NCI-H1436 treated with DMSO at 0.1 percent for 48 hours (cell line): ENCODE measurements at places on chromosomes 16 and 17.

- no peak for DNase-seq
These were observed 251.7 kb upstream of the SALL1 start for GRCh38 chr16:51402785-51403184.

GRCh38 chr17:39863918-39864746 lies at the start of gene IKZF3:
IKZF3 (minus strand) TSS chr17:39864312; CDS start chr17:39864126, 186 bp downstream.
- no peak for DNase-seq

DNA sequence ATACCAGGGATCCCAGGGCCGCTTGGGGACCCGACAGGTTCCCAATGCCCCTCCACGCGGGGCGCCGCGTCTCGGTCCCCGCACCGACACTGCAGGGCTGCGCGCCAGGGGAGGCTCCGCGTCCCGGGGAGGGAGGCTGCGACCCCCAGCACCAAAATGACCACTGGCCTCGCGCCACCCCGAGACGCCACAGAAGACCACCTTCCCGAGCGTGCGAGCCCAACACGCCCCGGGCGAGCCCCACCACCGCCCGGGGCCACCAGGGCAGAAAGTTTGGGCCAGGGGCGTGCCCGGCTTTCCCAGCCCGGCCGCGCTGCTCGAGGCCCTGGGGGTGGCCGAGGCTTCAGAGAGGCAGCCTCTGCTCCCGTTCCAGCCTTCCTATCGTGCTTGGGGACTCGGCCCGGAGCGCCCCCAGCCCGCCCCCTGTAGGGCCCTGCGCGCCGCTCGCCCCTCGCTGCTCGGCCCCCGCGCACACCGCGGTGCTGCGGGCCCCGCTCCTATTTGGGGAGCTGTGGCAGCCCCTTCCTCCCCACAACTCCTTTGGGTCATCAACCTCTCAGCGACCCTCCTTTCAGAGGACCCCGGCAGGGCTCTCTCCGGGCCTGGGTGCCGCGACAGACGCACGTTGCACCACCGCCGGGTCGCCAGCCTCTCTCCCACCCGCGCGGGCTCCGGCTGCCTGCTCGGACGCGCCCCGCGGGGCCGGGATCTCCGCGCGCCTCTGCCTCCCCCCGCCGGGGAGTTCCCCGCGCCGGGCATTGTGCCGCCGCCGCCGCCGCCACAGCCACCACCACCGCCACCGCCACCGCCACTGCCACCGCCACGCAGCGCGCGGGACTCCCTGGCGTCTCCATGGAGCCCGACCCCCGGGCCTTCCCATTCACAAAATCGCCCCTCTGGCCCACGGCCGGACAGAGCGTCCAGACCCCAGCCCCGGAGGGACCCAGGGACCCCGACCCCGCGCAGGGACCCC lies 892 bp downstream of the RBFOX3 start:
- no peak for DNase-seq

DNA sequence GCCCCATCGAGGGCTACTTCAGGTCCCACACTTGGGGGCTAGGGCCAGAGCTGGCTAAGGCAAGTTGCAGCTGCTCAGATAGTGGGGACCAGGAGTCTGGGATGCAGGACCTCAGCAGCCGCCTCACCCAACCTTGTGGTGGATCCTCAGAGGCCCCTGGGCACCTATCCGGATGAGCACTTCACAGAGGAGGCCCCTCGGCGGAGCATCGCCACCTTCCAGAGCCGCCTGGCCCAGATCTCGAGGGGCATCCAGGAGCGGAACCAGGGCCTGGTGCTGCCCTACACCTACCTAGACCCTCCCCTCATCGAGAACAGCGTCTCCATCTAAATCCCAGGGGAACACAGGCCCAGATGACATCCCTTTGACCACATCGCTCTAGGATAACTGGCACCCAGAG lies 9.4 kb downstream of the ALOX15B start:
- DNase-seq: no peak

DNA sequence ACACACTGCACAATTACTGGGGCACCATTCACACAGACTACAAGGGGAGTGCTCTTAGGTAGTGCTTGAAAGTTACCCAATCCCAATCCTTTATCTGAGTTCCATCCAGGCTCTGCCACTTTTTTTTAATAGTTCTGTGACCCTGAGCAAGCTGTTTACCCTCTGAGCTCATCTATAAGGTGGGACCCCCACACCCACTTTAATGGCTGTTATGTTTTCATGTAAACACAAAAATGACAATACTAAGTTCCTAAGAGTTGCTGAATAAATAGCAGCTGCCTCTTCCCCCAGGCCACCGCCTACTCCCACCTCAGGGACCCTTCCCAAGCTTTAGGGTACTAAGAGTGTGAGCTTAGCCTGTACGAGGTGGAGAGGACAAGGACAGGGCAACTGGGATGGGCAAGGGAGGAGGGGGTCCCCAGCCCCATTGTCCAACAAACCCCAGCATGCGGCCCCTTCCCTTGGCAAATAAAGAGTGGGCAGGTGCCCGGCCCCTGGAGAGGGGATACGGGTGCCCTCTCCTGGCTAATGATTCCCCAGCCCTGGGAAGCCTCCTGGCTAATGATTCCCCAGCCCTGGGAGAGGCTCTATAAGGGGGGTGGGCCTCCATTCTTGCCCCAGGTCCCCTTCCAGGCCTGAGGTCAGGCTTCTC lies 14.6 kb downstream of the SLC13A2 start:
- no peak for DNase-seq

DNA sequence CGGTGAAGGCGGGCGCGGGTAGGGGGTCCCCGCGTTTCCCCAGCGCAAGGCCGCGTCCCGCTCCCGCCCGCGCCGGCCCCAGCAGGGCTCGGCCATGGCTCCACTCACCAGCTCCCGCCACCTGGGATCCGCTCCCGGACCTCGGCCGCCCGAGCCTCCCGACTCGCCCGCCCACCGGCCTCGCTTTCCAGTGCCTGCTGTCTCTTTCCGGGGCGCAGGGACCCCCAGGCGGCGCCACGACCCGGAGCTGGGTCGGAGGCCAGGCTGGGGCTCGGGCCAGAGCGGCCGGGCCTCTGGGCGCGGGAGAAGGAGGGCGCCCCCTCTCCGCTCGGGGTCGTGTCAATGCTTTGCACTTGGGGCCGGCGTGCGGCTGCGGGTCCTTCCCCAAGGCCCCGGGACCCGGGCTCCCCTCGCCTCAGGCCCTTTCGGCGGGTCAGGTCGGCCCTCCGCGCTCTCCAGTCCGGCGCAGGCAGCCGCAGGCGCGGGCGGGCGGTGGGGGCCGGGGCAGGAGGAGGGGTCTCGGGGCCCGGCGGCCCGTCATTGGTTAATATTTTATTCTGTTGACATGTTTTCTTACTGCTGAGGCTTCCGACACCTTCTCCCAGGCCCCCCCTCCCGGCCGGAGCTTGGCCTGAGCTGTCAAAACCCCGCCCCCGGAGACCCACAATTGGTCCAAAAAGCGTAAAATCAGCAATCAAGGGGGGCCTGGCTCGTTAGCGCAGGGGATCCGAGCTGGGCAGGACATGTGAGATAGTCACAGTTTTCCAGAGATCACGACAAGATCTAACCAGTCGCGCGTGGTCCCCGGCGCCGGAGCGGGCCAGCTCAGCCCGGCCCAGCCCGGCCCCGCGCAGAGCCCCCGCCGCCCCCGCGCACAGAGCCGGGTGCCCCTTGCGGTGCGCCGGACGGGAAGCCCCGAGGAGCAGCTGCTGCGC lies at the start of gene TBX2:
Gene TBX2 (plus strand): TSS at position 713 of the 935 bp plus-strand sequence. CDS start 334 bp downstream, outside the sequence.
- no peak for DNase-seq

DNA sequence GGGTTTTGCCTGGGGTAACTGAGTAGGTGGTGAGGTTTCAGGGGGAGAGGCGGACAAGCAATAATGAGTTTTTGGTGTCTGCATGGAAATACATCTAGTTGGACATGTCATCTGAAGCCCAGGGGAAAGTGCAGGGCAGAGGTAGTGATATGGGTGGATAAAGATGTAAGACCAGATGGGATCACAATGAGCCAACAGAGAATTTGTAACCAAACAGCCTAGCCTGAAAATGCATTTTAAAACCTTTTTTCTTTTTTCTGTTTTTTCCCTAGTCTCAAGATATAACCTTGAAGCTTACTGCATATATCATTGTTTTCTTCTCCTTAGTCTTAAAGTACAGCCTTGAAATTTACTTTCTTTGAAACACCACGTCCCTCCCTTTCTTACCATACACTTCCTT lies 3.7 kb upstream of the ZNF19 start:
- DNase-seq: no peak
